ENCODE measurements at places on chromosomes 16 and 17.

DNA sequence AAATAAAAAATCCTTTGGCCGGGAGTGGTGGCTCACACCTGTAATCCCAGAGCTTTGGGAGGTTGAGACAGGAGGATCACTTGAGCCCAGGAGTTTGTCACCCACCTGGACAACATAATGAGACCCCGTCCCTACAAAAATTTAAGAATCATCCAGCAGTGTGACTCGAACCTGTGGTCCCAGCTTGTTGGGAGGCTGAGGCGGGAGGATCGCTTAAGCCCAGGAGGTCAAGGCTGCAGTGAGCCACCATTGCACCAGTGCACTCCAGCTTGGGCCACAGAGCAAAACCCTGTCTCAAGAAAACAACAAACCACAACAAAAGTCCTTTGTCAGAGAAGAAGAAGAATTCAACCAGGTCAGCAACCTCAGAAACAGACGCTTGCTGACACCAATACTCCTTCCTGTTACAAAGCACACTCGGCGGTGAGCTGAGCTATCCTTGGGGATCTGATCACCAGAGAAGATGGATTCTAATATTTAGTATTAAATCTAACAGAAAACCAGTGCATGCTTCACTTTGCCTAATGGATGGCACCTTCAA is 12.9 kb upstream of the PVALEF start:
- peak; percentile 47 for DNase-seq

DNA sequence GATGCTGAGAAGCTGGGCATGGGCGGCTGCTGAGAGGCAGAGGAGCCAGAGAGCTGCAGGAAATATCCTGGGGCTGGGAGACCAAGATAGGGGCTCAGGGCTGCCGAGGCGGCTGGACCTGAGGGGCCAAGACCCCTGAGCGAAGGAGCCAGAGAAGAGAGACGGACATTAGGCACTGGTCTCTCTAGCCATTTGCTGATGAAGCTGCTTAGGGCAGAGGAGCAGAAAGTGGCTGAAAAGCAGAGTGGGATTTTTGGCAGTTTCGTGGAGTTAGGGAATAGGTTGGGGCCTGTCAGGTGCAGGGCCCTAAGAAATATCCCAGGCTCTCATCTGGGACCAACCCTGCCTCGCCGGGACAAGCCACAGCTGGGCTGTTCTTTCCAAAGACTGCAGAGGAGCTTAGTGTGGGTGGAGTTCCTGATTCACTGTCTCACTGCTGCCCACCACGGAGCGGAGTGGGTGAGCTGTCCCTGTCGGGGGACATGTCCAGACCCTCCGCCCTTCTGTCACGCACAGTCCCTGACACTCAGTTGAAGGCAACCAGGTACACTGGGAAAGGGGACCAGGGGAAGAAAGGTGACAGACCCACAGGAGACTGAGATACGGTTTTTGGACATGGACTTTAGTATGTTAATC is 11.3 kb upstream of the DNASE1 start:
- no peak for DNase-seq

GRCh38 chr17:8126491-8127066 is 2.7 kb upstream of the HES7 start:
- no peak for DNase-seq

DNA sequence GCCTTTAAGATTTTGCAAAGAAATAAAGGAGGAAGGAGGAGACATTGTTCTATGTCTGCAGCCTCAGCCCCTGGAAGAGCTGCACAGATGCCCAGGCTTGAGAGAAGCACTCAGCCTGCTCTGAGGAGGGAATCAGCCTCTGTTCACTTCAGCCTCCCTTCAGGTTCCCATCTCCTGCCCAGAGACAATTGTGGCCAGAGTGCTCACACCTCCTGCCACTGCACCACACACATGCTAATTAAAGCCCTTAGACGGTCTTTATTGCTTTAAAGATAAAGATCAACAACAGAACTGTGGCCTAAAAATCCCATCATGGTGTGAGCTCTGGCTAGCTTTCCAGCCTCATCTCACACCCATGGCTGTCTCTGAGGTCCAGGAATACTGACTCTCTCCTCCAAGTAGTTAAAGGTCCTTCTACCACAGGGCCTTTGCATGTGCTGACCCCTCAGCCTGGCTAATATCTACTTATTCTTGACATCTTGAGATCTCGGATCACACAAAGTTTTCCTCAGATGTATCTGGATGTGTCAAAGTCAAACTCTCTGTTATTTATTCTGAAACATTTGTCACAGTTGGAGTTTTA is 33.8 kb downstream of the CHD9NB start:
- DNase-seq, result no peak

Measured in CD14-positive monocyte (primary cell).